GF-D8 (cell line): ENCODE measurements at places on chromosomes 1 and 21.

DNA sequence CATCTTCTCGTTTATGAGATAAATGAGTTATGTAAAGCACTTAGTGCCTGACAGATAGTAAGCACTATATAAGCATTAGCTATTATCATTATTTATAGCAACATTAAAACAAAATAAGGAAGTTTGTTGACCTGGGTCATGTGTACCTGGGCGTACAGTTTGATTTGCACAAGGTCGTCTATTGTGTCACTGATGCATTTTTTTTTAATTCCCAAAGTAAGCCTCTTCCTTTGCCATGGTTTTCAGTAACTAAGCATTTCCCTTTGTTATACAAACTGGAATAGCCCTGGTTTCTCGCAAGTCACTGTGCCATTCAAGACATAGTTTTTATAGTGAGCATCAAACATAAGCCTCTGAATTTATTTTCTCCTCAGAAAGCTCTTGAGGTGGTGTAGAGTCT, 72.2 kb downstream of the CACHD1 start:
- no peak for DNase-seq

GRCh38 chr1:46043458-46044017, 88.9 kb downstream of the PIK3R3 start:
- DNase-seq = peak; percentile 98

- no peak for DNase-seq
These were observed 41.6 kb downstream of the PDE9A start for GRCh38 chr21:42694751-42695696.

DNA sequence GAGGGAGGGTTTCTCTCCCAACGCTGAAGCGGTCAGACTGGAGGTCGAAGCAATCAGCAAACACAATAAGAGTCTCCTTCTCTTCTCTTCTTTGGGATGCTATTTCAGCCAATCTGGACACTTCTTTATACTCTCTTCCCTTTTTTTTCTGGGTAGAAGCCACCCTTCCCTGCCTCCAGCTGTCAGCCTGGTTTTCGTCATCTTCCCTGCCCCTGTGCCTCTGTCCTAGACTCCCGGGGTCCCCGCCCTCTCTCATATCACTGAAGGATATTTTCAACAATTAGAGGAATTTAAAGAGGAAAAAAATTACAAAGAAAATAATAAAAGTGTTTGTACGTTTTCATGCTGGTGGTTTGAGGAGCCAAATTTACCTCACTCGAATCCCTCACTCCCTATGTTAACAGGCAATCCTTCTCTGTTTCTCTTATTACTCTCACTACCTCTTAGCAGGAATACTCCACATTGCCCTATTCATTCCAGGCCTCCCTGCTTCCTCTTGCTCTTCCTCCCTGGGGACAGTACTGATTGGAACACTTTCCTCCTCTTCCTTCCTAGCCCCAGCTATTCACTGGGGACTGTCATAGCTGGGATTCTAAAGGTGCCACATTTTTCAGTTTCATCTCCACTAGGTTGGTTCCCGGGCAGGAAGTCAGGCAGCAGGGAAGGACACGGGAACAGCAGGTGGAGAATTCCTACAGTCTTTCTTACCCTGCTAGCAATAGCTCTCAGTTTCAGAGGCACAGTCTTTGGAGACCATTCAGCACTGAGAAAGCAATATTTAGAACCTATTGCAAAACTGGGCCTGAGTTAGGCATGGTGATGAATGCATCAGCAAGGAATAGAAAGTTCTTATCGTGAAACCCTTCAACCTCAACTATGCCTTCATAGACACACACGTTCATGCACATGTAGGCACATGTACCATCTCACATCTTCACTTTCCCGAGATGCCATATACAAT, 288.0 kb downstream of the PBX1 start:
- no peak for DNase-seq

GRCh38 chr1:168687816-168688215, 41.2 kb downstream of the DPT start:
- no peak for DNase-seq

- no peak for DNase-seq
These were observed 172.7 kb downstream of the CRB1 start for GRCh38 chr1:197440715-197441114.

DNA sequence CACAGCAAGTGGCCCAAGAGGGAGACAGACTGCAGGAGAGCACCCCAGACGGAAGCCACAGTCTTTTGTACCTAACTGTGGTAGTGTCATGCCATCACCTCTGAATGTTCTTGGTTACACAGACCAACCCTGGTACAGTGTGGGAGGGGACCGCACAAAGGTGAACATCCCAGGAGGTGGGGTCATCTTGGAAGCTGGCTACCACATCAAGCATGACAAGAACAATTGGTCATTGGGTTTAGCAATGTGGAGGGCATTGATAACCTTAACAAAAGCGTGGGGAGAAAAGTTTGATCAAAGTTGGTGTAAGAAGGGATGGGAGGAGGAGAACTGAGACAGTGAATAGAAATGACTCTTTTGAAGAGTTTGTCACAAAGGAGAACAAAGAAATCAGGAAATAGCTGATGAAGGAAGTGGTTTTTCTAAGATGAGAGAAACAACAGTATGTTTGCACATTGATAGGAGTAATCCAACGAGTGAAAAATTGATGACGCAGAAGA, 87.1 kb upstream of the CACNA1E start:
- no peak for DNase-seq

GRCh38 chr21:42760951-42761751, 107.7 kb downstream of the PDE9A start:
- no peak for DNase-seq

- no peak for DNase-seq
These were observed 14.1 kb upstream of the KIAA1614 start for GRCh38 chr1:180898441-180899219.

GRCh38 chr1:159803956-159804689, 2.0 kb downstream of the FCRL6 start:
- no peak for DNase-seq

DNA sequence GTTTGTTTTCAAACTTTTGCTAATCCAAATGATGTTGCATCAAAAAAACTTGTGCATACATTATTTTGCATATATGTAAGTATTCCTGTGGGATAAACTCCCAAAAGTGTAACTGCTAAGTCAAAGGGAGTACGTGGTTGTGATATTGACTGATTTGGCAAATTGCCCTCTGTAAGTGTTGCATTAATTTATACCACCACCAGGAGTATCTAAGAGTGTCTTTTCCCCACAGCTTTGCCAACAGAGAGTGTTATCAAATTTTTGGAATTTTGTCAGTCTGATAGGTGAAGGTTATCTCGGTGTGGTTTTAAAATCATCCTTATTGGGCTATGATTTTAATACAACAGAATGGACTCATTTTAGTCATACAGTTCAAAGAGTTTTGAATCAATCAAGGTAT, 30.1 kb upstream of the PARP1 start:
- no peak for DNase-seq

DNA sequence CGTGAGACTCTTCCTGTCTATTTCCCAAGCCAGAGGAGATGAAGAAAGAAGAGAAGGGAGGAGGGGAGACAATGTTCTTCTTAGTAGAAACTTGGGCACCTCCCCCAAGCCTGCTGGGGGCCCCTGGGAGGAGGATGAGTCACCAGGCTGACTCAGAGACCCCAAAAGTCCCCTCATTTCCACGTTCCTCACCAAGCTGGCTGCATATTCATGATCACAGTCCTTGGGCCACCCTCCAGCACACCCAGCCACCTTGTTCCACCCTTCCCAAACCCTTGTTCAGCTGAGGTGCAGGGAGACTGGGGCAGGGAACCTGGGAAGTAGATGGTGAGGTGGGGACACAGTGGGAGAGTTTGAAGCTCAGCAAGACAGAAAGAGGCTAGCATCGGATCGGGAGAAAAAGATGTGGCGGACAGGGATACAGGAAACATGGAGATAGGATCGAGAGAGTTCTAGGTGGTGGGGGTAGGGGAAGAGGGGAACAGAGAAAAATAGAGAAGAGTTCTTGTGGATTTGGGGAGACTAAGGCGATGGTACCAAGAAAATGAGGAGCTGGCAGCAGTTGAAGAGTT, 712 bp downstream of the RAB13 start:
- no peak for DNase-seq

GRCh38 chr21:42500736-42501135, 4.7 kb upstream of the RSPH1 start:
- DNase-seq = no peak

DNA sequence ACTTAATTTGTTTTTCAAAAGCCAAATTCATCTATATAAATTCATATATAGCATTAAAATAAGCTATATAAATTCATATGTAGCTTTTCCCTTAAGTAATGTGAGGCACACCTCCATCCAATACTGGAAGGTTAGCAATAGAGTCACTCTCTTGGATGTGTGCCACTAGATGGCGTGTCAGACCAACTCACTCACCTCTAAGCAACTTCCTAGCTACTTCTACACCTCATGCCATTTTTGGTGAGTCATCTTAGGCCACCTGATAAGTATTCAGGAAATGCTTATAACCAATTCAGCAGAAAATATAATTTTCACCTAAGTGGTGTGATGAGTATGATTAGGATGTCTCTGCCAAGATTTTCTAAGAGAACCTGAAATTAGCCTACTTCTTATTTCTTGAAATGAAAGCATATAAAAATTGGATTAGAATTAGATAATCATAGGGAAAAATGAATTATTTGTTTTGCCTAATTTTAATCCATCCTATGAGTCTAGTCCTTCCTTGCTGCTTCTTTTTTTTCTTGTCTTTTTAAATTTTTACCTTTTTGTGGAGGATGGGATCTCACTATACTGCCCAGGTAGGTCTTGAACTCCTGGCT, 34.4 kb upstream of the TADA1 start:
- DNase-seq = peak; percentile 55

DNA sequence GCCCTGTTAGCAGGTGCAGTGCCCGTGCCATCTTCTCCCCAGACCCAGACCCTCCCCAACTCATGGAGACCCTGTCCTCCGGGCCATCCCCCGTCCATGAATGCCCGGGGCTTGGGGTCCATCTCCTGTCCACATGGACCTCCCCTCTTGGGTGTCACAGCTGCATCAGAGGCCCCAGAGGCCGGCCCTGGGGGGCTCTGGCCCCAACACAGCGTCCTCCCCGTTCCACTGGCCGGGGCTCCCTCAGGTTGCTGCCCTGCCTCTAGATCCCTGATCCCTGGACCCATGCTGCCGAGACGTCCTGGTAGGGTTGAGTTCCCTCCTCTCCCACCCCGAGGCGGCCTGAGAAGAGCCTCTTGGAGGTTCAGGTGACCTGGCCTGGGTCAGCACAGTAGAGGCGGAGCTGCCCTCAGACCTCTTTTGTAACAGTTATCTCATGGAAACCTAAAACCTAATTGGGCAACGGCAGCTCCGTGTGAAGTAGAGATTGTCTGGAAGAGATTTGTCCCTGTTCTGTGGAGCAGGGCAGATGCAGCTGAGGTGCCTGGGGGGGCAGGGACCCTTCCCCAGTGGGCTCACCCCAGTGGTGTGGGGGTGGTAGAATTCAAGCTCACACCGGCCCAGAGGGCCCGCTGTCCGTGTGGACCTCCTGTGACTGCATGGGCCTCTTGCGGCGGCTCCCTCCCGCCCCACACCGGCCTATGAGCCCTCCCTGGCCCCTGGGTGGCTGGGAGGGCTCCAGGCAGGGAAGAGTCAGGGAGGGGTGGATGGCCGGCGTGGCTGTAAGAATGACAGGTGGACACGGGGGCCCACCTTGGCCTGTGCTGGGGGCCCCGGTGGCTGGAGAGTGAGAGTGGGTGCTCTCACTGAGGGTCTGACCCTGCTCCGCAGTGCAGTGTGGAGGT, 56.1 kb downstream of the SKI start:
- no peak for DNase-seq

DNA sequence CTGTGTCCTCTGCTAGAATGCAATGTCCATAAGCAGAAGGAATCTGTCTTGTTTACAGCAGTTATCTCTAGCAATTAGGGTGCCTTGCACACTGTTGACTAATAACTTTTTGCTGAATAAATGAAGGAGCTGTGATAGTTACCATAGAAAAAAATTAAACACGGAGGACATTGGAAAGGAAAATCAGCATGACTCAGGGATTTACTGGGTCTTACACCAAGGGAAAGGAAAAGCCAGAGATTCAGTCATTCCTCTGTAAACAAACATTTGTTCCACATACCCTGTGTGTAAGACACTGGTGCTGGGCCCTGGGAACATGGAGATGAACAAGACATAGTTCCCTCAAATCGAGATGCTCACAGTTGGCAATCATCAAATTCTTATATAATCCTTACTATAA, 183.3 kb downstream of the PTGER3 start:
- no peak for DNase-seq

GRCh38 chr1:203511513-203511912, 17.6 kb downstream of the OPTC start:
- no peak for DNase-seq
